ENCODE measurements at places on chromosomes 12 and 14.

DNA sequence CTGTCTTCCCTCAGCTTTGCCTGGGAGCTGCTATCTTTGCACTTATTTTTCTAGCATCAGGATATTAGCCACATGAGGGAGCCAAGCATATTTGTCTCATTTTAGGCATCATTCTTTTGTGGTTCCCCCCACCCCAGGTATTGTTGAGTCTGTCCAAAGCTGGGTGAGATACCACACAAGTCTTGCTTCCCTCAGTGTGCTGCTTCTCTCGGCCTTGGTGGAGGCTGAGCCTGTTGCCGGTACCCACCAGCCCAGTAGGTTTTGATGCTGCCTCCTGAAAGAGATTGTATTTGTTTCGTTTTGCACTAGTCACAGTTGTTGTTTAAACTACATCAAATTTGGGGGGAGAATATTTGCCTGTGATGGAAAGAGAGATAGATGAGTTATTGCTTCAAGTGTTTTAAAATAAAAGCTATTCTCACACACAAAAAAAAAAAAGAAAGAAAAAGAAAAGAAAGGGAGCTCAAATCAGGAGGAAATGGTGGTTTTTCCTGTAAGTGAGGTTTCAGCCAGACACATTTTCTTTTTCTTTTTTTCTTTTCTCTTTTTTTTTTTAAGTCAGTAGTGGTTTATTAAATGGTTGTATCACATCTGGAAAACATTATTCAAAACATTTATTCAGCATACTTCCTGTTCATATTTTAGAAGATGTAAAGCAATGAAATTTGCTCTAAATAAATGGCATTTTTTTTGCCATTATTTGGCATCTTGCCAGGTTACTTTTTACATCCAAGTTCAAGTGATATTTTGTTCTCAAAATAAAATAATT lies 58.5 kb downstream of the SLC4A8 start:
- DNase-seq = peak; percentile 14

- DNase-seq = no peak
Measured at GRCh38 chr14:95756127-95756526, 42.2 kb upstream of the TCL1A start.

GRCh38 chr14:31229638-31230572 lies 22.3 kb upstream of the HECTD1 start:
- DNase-seq = no peak

DNA sequence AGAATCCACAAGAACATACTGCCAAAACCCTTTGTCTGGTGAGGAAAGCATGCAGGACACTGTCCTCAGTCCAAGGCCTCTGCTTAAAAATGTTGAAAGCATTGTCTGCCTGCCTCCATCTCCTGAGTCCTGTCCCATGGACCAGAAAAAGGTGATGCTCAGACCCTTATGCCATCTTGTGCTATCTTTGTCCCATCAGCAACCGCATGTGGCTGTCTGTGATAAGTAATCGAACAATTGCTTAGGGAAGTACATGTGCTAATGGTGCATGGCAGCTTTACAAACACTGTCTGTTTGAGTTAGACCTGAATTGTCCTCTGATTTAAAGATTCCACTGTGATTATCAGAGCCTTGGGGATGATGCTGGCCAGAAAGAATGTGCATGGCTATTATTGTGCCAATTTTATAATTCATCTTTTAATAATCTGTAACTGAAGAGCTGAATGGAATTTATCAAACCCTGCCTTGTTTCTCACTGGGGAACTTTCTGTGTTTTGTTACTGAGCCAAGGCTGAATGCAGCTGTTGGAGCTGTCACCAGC lies 177.5 kb downstream of the DACT1 start:
- no peak for DNase-seq

GRCh38 chr12:26461776-26462175 lies 266.4 kb downstream of the SSPN start:
- no peak for DNase-seq

- DNase-seq = no peak
Measured at GRCh38 chr14:51328064-51328771, 88.2 kb downstream of the TMX1 start.
